ENCODE measurements at places on chromosomes 1 and 21.

DNA sequence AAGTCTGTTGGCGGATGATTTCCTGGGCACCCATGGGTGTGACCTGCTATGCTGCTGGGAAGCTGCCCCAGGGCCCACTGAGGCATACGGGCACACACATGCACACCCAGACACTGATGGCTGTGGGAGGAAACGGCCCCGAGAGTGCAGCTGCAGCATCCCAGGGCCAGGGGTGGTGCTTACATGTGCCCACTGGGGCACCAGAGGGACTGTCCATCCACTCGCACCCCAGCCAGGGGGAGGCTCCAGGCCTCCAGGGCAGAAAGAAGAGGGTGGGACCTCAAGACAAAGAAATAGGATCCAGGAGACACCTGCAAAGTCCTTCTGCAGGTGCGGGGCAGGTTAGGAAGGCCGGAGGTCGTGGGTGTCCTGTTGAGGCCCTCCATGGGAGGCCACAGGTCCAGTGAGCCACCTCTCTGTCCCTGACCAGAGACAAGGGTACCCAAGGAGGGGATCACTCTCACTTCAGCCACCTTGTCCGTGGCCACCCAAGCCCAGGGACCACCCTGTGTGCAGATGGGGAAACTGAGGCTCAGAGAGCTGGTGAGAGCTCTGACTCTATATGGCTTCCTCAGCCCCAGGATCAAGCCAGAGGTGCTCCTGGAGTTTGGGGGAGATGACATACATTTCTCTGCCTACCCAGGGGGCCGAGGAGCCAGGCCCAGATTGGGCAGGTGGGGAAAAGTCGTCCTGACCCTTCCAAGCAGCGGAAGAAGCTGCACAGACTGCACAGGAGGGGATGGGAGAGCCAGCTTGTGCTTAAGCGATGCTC is 57.1 kb downstream of the WNT9A start:
- DNase-seq, result no peak

GRCh38 chr21:25568246-25568645 is 39.0 kb downstream of the MRPL39 start:
- DNase-seq, result no peak

DNA sequence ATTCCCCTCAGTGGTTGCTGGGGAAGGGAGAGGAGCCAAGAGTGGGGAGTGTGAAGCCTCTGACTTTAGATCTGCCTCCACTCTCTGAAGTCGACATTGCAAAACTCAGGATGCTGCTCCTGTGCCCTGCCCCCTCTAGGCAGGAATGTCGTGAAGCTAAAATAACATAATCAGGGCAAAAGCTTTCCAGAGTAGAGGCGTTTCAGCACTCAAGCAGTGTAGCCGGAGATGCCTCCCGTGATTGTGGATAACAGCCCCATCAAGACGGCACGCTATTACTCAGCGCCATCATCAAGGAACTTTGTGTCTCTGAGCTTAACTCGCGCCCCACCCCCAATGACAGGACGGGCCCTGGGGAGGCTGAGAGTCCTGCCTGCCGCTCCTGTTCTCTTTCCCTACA is 60.0 kb downstream of the FBXO2 start:
- DNase-seq, result no peak

DNA sequence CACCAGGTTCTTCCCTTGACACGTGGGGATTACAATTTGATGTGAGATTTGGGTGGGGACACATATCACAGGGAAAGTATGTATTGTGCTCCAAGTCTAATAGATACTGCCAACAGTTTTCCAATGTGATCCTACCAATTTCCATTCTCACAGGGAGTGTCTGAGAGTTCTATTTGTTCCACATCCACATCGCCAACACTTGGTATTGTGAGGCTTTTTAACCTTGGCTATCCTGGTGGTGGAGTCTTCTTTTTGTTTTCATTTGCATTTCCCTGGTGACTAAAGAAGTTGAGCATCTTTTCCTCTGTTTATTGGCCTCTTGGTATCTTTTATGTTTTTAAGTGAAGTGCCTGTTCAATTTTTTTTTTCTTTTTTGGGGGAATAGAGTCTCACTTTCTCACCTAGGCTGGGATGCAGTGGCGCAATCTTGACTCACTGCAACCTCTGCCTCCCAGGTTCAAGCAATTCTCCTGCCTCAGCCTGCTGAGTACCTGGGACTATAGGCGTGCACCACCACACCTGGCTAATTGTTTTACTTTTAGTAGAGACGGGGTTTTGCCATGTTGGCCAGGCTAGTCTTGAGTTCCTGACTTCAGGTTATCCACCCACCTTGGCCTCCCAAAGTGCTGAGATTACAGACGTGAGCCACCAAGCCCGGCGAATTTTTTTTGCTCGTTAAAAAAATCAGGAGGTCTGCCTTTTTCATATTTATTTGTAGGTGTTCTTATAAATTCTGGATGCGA is 15.9 kb upstream of the PADI1 start:
- DNase-seq, result no peak

DNA sequence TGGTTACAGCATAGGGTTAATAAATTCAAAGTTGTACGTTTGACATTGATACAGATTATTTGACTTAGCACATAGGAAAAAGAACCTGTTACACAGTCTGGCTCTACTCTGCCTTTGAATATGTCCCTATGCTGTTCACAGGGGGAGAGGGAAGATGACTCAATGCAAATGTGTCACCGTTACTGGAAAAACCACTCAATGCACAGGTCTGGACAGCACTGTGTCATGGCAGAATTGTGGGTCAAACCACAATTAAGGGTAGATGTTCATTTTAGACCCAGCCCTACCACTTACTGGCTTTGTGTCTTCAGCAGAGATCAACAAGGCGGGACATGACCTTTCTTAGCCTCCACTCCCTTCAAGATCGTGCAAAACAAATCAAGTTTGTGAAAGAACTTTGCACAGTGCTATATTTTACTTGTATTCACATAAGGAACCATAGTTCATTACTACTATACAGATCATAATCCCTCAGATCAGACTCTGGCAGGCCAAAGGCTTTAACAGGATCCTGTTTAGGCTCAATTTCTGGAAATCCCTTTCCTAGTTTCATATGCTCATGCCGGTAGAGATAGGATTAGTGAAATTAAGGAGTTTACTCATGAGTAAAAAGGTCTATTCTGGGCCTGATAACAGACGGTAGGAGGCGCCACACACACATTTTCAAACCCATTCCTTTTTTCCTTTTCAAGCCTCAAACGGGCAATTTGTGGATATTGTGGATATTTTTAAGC is 22.1 kb downstream of the EIF2D start:
- DNase-seq, result peak; percentile 66

GRCh38 chr1:217911908-217912307 is 280.8 kb downstream of the SPATA17 start:
- no peak for DNase-seq

- DNase-seq, result no peak
Measured at GRCh38 chr1:81834268-81834667, 33.5 kb downstream of the ADGRL2 start.

GRCh38 chr1:224199679-224200078 is 16.6 kb downstream of the DEGS1 start:
- no peak for DNase-seq

- DNase-seq, result no peak
Measured at GRCh38 chr1:19840228-19840627, 25.1 kb upstream of the RNF186 start.

DNA sequence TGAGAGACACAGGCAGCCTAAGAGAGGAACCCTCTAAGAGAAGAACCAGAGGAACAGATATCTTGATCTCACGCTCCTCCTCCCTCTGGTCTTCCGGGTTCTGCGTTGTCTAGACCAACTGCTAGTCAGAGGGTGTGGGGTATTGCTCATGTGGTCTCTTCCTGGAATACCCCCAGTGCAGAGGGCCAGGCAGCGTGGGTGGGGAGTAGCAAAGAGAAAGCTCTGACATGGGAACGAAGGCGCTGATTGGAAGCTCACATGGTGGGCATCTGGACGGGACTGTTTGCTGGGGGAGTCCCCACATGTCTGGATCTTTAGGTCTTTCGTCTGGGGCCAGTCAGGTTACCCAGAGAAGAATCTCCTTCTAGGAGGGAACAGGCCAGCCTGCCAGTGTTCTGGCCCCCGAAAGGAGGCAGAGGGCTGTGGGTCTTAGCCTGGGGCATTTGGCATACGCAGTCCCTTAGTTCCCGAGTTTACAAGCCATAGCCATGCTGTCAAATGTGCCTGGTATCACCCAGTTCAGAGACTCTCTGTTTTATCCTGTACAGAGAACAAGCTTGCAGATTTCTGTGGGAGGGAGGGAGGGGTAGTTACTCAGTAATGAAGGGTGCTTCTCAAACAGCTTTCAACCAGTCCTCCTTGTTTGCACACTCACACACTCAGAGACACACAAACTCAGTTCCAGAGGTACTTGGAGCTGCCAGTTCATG is 18.3 kb upstream of the IL6R start:
- peak; percentile 83 for DNase-seq

DNA sequence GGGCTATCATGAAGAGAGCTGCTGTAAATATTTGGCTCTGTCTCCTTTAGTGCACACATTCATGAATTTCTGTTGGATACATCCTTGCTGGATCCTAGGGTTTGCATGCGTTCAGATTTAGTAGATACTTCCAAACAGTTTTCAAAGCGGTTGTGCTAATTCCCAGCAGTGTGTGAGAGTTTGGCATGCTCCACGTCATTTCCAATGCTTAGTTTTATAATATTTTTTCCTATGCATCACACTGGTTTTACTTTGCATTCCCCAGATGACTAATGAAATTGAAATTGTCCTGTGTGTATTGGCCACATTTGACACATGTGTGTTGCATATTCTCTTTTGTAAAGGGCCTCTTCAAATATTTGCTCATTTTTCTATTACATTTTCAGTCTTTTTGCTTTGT is 18.5 kb upstream of the AADACL3 start:
- DNase-seq, result no peak

GRCh38 chr1:232168508-232168907 is 461.4 kb downstream of the SIPA1L2 start:
- DNase-seq, result no peak

GRCh38 chr1:169858467-169858866 is 35.2 kb downstream of the SCYL3 start:
- no peak for DNase-seq

- DNase-seq, result no peak
Measured at GRCh38 chr1:153799016-153799415, 23.8 kb downstream of the SLC27A3 start.

- DNase-seq, result no peak
Measured at GRCh38 chr1:81432059-81432458, 368.7 kb upstream of the ADGRL2 start.

DNA sequence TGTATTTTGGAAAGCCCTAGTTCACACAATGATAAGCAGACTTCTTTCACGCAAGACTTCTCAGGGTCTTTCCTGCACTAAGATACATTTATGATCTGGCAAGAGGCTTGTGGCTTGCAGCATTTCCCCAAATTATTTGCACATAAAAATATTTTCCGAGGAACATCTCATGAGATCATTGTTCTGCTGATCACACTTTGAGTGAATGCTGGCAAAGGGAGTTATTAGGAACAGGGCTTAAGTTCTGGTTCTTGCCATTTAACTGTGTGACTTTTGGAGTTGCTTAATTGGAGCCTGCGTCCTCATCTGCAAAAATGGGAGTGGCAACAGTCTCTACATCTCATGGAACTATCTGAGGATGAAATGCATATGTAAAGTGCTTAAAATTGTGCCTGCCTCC is 50.2 kb downstream of the GADD45A start:
- no peak for DNase-seq

DNA sequence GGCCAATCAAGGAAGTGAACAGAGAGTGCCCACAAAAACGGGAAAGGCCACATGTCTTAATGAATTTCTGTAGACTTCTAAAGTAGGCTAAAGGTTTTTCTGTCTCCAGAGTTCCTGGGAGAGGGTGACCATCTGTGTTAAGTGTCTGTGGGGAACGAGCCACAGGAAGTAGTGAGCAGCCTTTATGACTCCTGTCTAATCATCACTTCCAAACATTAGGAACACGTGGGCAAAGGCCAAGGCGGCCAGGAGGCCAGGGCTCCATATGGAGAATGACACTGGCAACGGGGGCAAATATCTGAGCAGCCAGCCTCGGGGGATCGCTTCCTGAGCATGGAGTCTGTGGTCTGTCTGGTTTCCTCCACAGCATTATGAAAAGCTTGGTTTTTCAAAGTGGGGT is 7.1 kb downstream of the FAM89A start:
- DNase-seq, result no peak

GRCh38 chr1:109821831-109822745 is 58.4 kb upstream of the EPS8L3 start:
- no peak for DNase-seq

- DNase-seq, result no peak
Measured at GRCh38 chr1:31774495-31774894, 10.4 kb upstream of the ADGRB2 start.

DNA sequence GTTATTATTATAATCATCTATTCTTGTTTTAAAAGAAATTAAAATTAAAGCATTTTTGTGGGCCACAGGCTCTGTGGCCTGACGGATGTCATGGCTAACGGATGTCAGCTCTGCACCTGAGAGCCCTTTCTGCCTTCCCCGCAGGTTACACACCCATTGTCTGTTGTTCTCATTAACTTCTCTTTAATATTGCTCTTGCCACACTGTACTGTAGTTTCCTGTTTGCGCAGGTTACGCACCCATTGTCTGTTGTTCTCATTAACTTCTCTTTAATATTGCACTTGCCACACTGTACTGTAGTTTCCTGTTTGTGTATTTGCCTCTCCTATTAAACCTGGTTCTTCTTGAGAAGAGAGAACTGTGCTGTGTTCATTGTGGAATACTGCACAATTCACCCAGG is 294.4 kb upstream of the PLXNA2 start:
- DNase-seq, result no peak

DNA sequence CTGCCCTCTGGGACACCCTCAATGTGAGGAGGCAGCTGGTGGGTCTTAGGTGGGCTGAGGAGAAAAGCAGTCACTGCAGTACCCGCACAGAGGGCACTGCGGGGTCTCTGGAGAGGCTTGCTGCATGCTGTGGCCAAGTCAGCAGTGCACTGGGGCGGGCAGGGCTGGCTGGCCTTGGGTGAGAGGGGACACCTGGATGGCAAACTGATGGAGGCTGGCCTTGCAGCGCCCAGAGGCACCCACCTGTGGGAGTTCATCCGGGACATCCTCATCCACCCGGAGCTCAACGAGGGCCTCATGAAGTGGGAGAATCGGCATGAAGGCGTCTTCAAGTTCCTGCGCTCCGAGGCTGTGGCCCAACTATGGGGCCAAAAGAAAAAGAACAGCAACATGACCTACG is 3.2 kb downstream of the ELF3 start:
- no peak for DNase-seq

- DNase-seq, result no peak
Measured at GRCh38 chr21:19181604-19182140, 778.1 kb upstream of the TMPRSS15 start.

- DNase-seq, result no peak
Measured at GRCh38 chr1:34865573-34865972, 6.0 kb upstream of the SMIM12 start.

- DNase-seq, result no peak
Measured at GRCh38 chr1:184813528-184814089, 59.0 kb upstream of the EDEM3 start.

DNA sequence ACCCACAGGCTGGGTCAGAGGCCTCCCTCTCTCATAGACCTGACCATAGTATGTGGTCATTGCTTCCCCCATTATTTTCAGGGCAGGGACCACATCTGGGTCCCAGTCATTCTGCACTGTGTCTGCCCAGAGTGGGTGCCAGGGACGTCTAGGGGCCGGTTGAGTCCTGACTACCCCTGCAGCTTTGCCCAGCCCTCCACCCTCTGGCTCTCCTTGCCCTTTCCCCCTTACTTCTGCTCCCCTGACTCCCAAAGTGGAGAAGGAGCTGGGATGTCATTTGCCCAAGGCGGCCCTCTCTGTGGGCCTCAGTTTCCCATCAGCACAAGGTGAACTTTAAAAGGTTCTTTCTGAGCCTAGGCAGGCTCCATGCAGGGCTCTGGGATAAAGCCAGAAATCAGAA is 4.3 kb upstream of the TTC22 start:
- DNase-seq, result no peak

GRCh38 chr1:46568461-46568891 is 17.0 kb upstream of the KNCN start:
- no peak for DNase-seq

Measured in stimulated activated CD4-positive, alpha-beta T cell treated with anti-CD3 and anti-CD28 coated beads, Interleukin-2, amount 100 ng/mL, for 4 hours (primary cell).